ENCODE measurements at places on chromosomes 6 and 20.
A peak's percentile ranks its signal among the peaks of the same experiment; 100 is the strongest.

GRCh38 chr20:58438970-58439808 lies 50.2 kb downstream of the VAPB start:
- no peak for DNase-seq

DNA sequence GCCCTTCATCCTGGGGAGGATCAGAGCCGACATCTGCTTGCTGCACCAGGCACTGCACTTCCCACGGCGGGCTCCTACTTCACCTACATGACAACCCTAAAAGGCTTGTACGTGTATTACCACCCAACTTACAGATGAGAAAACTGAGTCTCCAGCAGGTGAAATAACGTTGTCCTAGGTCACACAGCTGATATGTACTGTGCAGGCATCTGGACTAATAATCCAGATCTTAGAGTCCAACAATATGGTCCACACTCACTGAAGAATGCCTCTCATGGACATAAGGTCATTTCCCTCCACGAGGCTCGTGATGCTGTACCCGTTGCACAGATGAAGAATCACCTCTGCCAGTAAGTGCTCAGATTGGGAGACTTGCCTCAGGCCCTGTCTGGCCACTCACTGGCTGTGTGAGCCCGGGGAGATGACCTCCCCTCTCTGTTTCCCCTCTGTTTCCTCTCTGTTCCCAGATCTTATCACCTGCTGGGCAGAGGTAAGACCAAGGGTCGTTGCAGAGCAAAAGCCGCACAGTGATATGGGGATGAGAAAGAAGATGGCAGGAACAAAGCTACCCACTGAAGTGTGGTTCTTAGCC lies 32.1 kb downstream of the TGM2 start:
- DNase-seq = no peak

DNA sequence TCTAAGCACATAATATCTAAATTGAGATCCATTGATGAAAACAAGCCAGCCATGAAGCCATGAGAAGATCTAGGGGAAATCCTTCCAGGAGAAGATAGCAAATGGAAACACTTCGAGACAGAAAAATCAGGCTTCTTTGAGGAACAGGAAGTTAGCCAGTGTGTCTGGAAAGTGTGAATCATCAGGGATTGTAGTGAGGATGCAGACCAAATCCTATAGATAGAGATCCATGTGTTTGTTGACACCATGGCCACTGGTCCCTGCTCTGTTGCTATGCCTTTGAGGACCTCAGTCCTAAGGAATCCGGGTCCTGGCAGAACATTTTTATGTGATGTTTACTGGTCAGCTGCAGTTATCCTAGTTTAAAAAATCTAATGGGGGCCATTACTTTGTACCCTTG lies 6.6 kb upstream of the ELOVL2 start:
- DNase-seq = no peak

DNA sequence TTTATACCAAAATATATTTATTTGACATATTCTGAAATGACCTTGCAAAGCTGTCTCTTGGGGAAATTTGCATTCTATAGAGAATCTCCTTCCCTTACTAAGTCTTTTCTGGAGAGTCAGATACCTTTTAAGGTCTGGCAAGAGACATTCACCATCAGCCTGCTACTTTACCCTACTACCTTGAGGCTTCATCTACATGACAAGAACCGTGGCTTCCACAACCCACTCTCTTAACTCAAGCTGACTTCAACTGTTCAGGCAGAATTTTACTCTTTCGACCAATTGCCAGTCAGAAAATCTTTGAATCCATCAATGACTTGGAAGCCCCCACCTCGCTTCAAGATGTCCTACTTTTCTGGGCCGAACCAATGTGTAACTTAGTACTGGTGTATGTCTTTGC lies 314.2 kb downstream of the LAMA2 start:
- no peak for DNase-seq

- no peak for DNase-seq
Measured at GRCh38 chr20:54044156-54044555, 26.2 kb downstream of the BCAS1 start.

DNA sequence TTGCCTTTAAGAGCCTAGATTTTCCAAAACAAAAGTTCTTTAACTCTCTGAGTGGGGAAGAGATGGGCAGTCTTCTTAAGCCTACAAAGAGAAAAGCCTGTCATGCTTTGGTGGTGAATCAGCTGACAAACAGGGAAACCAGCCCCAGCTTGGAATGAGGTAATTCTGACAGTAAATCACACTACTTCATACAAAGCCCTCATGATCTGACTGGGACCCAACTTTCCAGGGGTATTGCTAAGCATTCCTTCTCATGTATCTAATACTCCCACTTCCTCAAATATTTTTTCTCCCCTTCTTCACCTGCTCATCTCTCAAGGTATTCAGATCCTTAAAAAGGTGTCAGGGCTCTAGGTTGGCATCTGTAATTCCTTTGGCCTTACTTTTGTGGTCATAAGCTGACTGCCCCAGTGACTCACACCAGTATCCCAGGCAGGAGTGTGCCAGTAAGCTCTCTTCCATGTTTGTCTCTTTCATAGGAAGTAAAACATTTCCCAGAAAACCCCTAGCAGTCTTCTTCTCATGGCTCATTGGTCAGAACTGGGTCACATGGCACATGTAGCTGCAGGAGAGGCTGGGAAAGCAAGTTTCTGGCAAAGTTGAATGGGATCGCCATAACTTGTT lies 15.0 kb upstream of the TBC1D22B start:
- no peak for DNase-seq

DNA sequence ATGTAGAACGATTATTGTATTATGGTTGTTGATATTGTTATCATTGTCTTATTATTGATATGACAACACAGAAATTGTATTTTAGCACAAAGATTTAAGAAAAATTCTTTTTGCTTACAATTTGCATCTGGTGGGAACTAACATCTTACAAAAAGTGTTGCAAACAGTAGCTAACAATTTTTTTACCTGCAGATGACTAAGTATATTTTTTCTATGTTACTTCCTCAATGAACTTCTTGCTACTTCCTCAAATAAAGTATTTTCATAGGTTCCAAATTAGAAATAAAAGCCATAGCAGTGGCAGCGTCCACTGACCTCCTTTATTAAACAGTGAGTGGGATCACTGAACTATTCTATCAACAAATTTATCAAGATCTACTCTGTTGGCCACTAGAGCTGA lies 847.0 kb downstream of the PHF3 start:
- no peak for DNase-seq

GRCh38 chr20:43911066-43911465 lies 3.6 kb upstream of the TOX2 start:
- no peak for DNase-seq

GRCh38 chr6:16756660-16757255 lies 4.5 kb downstream of the ATXN1 start:
- DNase-seq = no peak

DNA sequence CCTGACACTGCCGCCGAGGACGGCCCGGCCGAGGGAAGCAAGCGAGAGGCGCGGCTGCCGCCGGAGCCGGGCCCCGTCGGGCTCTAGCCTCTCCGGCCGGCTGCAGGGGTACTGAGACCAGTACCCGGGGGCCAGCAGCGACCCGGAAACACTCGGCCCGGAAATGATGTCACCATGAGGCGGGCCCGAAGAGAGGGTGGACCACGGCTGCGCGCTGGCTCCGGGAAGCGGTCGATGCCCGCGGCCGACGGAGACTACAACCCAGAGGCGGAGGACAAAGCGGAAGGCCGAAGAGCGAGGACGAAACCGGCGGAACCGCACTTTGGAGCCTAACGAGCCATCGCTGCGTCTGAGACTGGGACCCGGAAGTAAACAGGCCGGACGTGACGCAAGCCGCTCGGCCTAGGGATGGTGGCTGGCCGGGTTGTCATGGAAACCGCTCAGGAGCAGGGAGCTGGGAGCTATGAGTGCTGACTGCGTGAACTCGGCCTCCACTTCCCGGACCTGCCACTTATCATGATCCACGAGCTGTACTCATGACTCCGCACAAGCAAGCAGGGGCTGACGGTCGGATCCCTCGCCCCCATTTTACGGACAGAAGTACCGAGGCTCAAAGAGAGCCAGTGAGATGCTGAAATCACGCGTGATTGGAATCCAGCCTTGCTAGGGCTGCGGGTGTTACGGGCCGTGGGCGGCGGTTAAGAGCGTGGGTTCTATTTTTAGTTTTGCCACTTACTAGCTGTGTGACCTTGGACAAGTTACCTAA lies at the start of gene SPATA2:
TSS of gene SPATA2 (minus strand) at position 150 of the 766 bp plus-strand sequence. CDS start 7,039 bp downstream, outside the sequence.
- peak; percentile 93 for DNase-seq

- DNase-seq = no peak
Measured at GRCh38 chr6:10411971-10412460, 2.9 kb downstream of the TFAP2A start.

- no peak for DNase-seq
Measured at GRCh38 chr20:16537025-16537665, 36.1 kb downstream of the KIF16B start.

GRCh38 chr6:121760745-121761144 lies 325.3 kb downstream of the GJA1 start:
- DNase-seq = no peak

GRCh38 chr6:88376197-88376596 lies 210.1 kb upstream of the CNR1 start:
- no peak for DNase-seq

- no peak for DNase-seq
Measured at GRCh38 chr20:64222851-64223525, 32.6 kb upstream of the PCMTD2 start.

GRCh38 chr20:56630506-56631317 lies 1.6 kb downstream of the TFAP2C start:
- no peak for DNase-seq

- DNase-seq = no peak
Measured at GRCh38 chr20:57283860-57284259, 17.4 kb upstream of the BMP7 start.

GRCh38 chr6:13712599-13712898 lies 914 bp upstream of the RANBP9 start:
- DNase-seq = no peak

- no peak for DNase-seq
Measured at GRCh38 chr20:10853731-10854130, 179.9 kb upstream of the JAG1 start.

- DNase-seq = no peak
Measured at GRCh38 chr20:50056951-50057713, 55.8 kb downstream of the UBE2V1 start.

DNA sequence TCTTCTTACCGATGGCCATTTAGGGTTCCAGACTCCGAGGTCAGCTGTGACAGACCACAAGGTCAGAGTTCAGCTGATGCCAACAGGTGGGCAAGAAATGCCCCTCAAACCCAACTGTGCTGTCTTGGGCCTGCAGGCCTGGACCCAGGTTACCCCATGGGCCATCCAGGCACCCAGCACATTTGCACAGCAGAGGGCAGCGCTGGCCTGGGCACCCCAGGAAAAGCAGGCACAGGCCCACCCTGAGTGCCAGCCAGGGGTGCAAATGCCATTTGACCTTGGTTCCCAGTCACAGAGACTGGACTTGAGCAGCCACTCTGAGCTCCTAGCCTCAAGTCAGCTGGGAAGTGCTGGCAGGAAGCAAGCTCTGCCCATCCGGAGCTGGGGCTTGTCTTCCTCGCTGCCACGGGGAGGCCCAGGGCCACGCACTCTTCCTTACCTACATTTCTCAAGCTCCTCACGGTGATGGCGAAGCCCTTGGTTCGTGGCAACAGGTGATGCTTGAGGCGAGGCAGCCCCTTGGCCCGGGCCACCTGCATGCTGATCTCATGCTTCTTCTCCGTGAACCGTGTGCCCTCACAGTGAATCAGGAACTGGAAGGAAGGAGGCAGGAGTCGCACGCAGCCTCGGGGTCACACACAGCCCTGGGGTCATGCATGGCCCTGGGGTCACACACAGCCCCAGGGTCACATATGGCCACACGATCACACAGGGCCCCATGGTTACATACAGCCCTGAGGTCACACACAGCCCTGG lies 120.8 kb downstream of the AGPAT4 start:
- no peak for DNase-seq

DNA sequence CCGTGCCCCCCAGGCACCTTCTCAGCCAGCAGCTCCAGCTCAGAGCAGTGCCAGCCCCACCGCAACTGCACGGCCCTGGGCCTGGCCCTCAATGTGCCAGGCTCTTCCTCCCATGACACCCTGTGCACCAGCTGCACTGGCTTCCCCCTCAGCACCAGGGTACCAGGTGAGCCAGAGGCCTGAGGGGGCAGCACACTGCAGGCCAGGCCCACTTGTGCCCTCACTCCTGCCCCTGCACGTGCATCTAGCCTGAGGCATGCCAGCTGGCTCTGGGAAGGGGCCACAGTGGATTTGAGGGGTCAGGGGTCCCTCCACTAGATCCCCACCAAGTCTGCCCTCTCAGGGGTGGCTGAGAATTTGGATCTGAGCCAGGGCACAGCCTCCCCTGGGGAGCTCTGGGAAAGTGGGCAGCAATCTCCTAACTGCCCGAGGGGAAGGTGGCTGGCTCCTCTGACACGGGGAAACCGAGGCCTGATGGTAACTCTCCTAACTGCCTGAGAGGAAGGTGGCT lies 960 bp downstream of the TNFRSF6B start:
- no peak for DNase-seq

GRCh38 chr6:43759136-43759906 lies 10.7 kb upstream of the VEGFA start:
- DNase-seq = no peak

DNA sequence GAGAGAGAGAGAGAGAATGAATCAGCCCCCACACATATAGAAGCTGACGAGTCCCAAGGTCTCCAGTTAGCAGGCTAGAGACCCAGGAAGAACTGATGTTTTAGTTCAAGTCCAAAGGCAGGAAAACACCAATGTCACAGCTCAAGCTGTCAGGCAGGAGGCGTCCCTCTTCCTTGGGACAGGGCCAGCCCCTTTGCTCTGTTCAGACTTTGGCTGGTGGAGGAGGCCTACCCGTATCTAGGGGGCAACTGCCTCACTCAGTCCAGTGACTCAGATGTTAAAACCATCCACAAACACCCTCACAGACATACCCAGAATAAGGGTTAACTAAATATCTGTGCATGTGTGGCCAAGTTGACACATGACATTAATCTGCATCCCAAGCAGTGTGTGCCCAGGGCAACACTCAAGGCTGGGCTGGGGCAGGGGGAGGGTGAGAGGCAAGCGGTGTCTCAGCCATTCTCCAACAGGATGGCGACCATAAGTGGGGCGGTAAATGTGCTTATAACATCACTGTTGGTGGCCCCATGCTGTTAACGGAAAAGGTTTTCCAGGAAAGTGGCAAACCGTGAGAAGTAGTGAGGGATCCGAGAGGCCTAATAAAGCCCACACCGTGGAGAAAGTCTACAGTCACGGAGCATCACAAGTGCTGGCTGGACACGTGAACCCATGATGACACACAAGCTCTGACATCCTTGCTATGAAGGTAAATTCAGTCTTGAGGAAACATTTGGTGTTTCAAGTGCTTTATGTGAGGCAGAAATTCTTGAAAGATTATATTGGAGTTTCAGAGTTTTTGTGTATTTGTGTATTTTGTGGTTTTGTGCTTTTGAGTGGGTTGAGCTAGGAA lies 28.1 kb downstream of the RAMACL start:
- DNase-seq = no peak

GRCh38 chr20:24703284-24703610 lies 233.8 kb downstream of the SYNDIG1 start:
- DNase-seq = no peak

GRCh38 chr6:169235286-169235685 lies 18.4 kb downstream of the THBS2 start:
- DNase-seq = no peak

DNA sequence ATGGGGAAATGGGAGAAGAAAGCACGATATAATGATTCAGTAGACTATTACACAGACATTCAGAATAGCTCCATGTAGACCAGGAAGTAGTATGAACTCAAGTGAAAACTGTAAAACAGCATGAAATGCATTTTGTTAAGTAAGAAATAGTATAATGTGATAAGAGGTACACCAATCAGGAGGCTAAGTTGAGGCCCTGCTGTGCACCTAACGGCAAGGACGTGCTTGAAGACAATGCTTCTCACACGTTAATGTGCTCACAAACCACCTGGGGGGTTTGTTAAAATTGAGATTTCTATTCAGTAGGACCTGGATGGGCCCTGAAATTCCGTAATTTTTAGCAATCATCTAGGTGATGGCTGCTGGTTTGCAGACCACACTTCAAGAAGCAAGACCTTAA lies 178.9 kb upstream of the SULF2 start:
- no peak for DNase-seq
